ENCODE measurements at places on chromosomes 11 and 22. TPM values are rescaled to one million over a fixed set of nuclear protein-coding genes. Genes with fewer than 3 reads are reported as not detected.

Gene OTOG
- 0.12 TPM for total RNA-seq

Gene FAM227A
- total RNA-seq = 5.1 TPM

Gene C11orf65
- total RNA-seq = 0.58 TPM

Gene NUDT8
- 17.8 TPM for total RNA-seq

Gene CD3E
- total RNA-seq = 15.7 TPM

Gene GRM5
- total RNA-seq = 0.06 TPM

Gene NARS2
- total RNA-seq = 16.3 TPM

Gene MUC5AC
- 18.6 TPM for total RNA-seq

Gene KCNQ1OT1
- 2.2 TPM for total RNA-seq

Gene FKBP2
- total RNA-seq = 120 TPM

Gene SLCO2B1
- total RNA-seq = 112 TPM

Gene SCGB1C1
- not detected for total RNA-seq

Gene MMP13
- not detected for total RNA-seq

Gene CENPM
- total RNA-seq = 3.2 TPM

Gene MIAT
- 2.7 TPM for total RNA-seq

All from mucosa of gallbladder (tissue), 1 donor.